CD4-positive, alpha-beta T cell treated with Interleukin-17A for 1 hour (primary cell): ENCODE measurements at places on chromosomes 16 and 17.

- no peak for DNase-seq
Measured at GRCh38 chr16:10885246-10885645, 8.2 kb downstream of the CIITA start.

DNA sequence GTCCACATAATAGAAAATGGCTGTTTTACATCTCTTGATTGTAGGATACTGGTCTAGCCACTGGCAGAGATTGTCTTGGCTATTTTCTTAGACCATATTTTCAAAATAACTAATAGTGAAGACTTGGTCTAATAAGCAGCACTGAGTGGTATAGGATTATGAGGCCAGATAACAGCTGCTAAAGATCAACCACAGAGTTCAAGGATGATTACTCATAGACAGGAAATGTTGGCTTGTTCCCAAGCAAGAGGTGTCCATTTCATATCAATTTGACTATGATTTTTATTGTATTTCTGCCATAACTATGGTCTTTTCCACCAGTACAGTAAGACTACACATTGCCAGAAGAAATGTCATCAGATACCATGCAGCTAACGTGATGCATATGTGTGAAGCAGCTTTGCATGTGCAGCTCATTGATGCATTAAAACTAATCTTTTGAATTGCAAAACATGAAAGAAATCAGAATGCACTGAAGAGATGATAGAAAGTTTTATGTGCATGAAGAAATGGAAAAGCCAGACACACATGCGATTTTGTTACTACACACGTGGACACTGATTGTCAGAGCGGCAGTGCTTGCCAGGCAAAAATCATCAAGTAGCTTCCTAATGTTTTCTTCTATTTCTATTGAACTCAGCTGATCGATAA lies 693.3 kb downstream of the CDH11 start:
- no peak for DNase-seq

- DNase-seq, result no peak
Measured at GRCh38 chr17:75596320-75597087, 8.9 kb downstream of the MYO15B start.

DNA sequence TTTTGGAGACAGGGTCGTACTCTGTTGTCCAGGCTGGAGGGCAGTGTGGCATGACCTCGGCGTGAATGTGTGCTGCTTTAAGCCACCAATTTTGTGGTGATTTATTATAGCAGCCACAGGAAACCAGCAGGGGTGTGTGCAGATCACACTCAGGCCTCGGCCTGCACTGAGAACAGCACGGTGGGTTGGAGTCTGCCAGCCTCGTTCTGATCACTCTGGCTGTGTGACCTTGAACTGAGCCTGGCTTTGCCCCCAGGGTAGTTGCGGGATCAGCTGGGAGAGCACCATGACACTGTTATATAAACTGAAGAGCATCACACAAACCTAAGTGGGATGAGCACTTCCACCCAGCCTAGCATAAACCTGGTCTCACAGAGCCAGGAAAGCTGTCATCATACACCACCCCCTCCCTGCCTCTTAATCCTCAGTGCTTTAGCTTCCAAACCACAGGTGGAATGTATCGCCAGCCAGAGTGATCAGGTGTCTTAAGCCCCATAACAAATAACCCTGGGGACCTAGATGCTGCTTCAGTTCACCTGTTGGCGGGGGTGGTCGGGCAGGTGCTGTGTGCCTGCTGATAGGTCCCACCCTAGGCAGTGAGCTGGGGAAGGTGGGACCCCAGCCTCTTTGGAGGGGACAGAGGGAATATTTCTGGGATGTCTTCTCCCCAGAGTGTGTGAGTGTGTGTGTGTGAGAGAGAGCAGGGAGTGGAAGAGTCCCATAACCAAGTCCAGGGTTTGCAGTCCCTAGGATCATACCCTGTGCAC lies 28.6 kb upstream of the NDRG4 start:
- no peak for DNase-seq

GRCh38 chr17:62098623-62099231 lies 33.6 kb upstream of the MED13 start:
- DNase-seq, result no peak

DNA sequence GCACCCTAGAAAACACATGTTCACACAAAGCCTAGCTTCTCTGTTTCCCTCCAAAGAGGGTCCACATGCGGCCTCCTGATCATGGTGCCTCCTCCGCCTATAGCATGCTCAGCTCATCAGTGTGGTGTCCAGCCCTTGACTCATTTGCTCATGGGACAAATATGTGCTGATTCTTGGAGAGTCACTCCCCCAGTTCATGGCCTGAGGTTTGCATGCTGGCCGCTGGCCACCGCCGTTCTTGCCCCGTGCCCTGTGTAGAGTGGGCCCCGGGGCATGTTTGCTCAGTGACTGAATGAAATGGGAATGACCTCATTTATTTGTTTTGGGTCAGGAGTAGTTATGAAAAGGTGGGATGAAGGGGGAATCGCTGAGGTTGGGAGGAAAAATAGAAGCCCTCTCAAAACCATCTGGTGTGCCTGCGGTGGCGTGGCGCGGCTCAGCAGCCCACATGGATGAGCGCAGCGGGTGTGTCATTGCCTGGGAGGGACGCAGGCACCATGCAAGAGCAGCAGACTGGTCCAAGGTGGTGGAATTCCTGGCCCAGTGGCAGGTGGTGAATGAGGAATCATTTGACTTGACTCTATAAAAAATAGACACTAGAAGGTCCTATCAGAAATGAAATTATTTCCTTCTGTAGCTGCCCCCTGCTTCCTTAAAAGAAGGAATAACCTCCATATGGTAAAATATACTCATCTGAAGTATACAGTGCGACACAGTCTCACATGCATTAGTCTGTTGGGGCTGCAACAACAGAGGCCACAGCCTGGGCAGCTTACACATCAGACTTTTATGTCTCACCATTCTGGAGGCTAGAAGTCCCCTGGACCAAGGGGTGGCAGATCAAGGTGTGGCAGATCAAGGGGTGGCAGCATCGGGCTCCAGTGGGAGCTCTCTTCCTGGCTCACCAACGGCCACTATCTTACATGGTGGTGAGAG lies 31.7 kb downstream of the CRISPLD2 start:
- no peak for DNase-seq

DNA sequence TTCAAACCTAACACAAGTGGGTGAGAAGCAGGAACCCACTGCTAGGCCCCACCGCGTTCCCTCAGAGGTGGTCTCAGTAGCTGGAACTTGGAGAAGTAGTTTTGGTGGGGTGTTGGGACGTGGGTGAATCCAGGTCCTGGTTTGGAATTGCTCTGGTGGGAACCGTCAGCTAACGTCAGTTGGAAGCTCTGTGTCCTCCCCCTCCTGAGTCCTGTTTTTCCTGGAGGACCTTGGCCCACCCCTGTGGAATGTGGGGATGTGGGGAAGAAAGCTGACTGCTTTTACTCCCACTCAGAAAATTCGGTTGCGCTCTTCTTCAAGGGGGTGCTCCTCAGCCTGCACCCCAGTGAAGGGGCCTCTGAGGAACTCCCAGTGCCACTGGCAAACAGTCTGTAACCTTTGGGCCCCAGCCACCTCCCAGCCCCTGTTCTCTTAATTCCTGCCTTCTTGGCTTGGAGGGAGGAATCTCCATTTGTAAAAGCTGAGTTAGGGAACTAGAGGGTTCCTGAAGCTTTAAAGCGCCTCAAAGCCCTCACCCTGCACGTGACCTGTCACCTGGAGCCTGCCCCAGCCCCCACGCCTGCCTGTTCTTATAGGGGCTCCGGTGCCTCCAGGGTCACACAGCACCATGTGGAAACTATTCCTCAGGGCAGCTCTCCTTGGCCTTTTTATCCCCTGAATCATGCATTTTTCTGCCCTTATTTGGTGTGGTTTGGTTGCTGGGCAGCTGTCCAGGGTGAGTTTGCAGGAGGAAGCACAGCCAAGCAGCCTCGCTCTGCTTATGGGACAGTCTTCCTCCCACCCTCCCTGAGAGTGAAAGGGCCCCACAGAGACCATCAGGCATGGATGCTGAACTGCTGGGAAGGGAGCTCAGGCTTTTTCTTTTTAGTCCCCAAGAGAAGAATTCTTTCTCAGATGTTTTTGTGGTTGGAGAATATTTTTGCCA lies 16.2 kb upstream of the NAGLU start:
- no peak for DNase-seq

DNA sequence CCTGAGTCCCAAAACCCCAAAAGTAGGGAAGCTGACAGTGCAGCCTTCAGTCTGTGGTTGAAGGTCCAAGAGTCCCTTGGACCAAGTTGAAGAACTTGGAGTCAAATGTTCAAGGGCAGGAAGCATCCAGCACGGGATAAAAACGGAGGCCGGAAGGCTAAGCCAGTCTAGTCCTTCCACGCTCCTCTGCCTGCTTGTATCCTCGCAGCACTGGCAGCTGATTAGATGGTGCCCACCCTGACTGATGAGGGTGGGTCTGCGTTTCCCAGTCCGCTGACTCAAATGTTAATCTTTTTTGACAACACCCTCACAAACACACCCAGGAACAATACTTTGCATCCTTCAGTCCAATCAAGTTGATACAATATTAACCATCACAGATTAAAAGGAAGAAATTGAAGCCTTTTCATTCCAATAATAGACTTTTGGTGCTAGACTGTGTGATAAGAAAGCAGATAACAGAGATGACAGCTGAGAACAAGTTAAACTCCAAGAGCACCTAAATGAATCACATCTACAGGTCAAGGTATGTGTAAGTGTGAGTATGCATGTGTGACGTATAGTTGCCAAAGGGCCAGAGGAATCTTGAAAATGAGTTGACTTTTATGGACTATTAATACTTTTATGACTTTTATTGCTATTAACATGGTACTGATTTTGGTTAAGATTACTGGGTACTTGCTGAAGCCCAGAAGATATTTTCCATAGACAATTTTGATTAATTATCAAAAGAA lies 933.5 kb upstream of the SOX9 start:
- no peak for DNase-seq

GRCh38 chr17:49597928-49598655 lies 22.4 kb downstream of the NXPH3 start:
- DNase-seq, result no peak

- no peak for DNase-seq
Measured at GRCh38 chr17:42681976-42682721, at the start of gene CNTNAP1. CNTNAP1 (plus strand) TSS chr17:42682531; CDS start chr17:42682830, 299 bp downstream.

- DNase-seq, result no peak
Measured at GRCh38 chr17:57004944-57005579, 27.1 kb downstream of the SCPEP1 start.

DNA sequence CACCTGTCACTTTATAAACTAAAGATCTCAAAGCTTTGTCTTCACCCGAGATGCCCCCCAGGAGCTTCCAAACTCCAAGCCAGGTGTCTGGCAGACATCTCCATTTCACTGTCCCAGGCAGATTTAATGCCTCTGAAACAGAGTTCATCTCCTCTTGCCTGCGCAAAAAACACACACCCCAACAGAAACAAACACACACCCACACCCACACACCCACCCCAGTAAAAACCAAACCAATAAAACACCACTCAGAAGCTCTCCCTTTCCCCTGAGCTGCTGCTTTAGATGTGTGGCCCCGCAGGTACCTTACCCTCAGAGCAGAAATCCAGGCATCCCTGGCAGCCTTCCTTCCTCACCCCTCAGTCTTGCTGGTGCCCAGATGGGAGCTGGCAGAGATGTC lies 14.4 kb downstream of the SEC14L1 start:
- no peak for DNase-seq

DNA sequence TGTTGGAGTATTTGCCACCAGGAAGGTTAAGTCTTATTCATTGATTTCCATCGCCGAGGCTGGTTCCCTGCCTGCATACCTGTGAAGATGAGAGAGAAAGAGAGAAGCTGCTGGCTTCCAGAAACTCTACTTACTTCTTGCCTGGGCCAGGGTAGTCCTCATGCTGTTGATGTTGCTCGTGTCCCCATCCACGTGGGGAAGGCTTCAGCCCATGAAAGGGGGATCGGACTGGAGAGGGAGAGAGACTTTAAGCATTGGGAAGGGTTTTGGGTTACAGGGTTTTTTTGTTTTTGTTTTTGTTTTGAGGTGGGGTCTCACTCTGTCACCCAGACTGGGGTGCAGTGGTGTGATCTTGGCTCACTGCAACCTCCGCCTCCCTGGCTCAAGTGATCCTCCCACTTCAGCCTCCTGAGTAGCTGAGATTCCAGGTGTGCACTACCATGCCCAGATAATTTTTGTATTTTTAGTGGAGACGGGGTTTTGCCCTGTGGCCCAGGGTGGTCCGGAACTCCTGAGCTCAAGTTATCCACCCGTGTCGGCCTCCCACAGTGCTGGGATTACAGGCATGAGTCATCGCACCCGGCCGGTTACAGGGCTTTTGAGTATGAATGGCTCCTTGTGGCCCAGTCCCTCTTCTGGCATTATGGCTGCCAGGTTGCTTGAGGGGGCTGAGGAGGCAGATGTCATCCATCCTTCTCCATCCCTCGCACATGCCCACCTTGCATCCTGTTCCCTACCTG lies 26.6 kb downstream of the ITGB3 start:
- DNase-seq, result no peak

GRCh38 chr16:50578137-50578536 lies 29.9 kb downstream of the NKD1 start:
- DNase-seq, result no peak

GRCh38 chr17:41483991-41484826 lies 3.3 kb upstream of the KRT35 start:
- DNase-seq, result no peak

DNA sequence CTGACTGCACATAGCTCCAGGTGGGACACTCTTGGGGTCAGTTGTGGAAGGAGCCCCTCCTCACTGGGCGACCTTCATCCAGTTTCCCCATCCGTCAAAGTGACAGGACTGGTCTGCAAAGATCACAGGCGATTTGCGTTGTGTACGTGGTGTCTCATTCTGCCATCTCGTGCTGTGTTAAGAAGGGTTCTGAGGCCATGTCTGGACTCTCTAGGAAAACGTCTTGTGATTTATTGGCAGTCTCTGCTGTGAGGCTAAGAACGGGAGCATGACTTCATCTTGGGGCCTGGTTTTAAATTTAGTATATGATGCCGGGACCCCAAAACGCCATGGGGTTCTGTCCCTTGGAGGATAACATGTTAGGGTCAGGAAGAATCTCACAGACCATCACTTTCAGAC lies 65.2 kb upstream of the CIBAR2 start:
- no peak for DNase-seq

DNA sequence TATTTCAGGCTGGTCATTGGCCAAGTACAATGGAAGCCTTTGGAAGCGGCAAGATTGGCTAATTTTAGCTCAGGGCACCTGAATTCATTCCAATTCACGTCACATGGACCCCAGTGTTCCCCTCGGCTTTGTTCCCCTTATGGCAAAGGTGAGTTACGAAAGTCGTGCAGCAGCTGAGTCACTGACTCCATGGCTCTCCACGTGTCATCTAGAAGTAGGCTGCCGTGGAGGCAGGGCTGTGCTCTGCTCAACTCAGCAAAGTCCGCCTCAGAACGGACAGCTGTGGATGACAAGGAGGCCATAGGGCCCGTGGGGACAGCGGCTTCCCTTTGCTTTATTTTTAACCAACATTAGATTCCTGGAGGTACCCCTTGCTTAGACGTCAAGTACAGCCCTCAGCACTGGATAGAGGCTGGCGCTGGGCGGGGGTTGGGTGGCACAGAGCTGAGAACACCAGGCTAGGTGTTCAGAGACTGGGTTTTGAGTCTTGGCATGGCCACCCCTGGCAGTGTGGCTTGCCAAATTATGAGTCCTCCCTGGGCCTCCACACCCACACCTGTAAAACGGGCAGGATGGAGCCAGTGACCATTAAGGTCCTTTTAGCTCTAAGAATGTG lies 23.6 kb downstream of the ADAD2 start:
- DNase-seq, result no peak
